ENCODE measurements at places on chromosomes 6 and 20.

DNA sequence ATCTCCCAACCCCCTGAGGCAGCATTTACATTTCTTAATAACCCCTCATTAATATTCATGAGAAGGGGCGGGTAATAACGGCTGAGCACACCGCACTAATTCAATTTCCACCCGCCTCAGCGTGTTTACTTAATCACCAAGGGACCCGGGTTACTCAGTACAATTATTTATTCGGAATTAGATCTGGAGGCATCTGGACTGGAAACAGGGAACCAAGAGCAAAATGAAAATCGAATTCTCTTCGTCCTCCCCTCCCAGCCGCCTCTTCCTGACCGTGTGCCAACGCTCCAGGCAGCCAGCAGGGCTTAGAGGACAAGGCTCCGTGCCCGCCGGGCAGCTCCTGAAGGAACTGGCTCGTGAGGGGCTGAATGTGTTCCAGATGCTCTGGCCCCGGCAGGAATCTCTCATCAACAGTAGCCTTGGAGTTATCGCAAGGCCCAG, 23.5 kb upstream of the CTNNBL1 start:
- DNase-seq: no peak

DNA sequence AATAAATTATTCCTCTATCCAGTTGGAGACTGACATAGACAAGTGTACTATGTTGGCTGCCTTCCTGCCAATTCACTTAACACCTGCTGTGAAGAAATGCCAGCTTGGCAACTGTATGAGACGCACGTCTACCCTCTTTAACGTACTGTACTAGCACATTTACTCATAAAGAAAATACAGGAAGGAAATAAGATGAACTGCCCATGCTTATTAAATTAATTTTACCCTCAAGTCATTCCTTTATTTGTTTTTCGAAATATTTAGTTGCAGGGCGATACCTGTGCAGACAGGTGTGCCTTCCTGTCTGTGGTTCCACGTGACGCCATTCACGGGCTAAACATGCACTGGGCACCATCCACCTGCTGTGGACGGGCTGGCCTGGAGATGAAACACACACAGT, 52.0 kb downstream of the PSMG4 start:
- DNase-seq: no peak

DNA sequence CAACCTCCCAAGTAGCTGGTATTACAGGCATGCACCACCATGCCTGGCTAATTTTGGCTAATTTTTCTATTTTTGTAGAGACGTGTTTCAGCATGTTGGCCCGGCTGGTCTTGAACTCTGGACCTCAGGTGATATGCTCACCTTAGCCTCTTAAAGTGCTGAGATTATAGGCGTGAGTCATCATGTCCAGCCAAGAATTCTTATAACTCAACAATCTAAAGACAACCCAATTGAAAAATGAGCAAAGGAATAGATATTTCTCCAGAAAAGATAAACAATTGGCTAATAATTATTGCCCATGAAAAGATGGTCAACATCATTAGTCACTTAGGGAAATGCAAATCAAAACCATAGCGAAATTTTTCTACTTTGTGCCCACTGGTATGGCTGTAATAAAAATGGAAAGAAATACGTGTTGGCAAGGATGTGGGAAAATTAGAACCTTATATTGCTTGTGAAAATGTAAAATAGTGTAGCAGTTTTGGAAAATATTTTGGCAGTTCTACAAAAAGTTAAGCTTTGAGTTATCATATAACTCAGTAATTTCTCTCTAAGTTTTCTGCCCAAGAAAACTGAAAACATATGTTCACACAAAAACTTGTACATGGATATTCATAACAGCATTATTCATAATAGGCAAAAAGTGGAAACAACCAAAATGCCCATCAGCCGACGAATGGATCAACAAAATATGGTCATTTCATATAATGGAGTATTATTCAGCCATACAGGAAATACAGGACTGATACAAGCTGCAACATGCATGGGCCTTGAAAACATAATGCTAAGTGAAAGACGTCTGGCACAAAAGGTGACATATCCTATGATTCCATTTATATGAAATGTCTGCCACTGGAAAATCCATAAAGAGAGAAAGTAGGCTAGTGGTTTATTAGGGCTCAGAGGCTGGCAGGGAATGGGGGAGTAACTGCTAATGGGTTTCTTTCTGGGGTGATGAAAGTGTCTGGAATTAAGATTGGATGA, 87.8 kb downstream of the UTRN start:
- DNase-seq: no peak

DNA sequence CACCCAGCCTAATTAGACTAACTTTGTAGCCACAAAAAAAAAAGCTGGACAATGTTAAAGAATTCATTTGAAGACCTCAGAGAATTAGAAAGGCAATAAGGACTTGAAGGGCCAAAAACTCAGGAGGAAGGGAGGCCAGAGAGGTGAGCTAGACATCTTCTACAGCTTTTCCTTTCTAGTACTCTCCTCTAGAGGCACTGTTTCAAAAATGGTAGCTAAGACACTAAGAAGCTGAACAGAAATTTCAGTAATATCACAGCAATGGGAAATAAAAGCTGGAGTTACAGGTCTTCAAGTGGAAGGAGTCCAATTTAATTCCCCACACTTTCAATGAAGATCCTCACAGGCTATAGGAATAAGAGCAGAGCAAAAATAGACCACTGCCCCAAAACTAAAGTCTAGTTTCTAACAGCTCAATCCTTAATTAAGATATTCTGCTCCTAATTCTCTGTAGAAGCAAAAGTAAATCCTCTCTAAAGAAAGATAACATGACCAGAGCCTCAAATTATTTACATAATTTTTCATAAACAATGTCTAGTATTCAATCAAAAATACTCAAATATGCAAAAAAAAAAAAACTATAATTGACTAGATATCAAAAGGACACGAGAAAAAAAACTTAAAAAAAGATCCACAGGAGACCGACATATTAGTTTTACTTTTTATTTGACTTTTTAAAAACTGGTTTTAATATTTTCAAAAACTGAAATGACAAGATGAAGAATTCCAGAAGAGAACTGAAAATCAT, 63.7 kb downstream of the RNGTT start:
- no peak for DNase-seq

DNA sequence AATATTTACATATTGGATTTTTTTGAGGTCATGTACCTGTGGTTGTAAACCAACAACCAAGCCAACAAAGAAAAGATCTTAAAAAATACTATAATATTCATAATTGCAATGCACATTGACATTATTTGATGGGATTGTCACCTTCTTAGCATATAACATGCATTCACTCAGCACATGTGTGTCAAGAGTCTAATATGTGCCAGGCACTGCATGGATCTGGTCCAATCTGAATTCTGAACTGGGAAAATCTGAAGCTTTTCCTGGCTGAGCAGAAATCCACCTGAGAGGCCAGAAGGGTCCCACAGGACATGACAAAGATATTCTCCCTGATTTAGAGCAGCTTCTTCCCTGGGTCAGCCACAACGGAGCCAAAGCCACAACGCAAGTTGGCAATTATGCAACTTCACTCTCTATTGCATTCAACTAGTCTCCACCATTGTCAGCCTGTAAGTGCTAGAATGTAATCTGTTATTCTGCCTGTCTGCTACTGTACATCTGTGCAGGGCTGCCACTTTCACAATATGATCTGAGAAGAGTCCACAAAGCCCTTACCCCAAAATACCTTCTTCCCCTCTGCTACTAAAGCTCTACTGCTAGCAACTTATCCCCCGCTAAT, 17.0 kb upstream of the DDO start:
- DNase-seq: no peak

DNA sequence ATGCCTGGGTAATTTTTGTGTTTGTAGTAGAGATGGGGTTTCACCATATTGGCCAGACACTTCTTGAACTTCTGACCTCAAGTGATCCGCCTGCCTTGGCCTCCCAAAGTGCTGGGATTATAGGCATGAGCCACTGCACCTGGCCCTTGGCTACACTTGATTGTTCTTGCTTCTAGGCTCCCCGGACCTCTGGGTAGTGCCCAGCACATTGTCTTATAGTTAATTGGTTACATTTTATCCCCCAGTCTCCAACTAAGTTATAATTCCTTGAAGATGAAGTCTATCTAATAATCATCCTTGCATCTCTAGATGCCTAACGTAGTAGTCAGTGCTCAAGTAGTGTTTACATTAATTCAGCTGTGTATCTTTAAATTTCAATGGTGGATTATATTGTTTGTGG, 11.8 kb downstream of the SMPDL3A start:
- DNase-seq: no peak

- no peak for DNase-seq
These were observed 111.0 kb downstream of the TBC1D7 start for GRCh38 chr6:13217206-13217905.

GRCh38 chr6:122798099-122798641, 9.1 kb downstream of the SMPDL3A start:
- DNase-seq: no peak

GRCh38 chr6:35427851-35428321, 24.3 kb upstream of the FANCE start:
- DNase-seq: no peak

All from substantia nigra (tissue), 51 donors.